HS-27A (cell line): ENCODE measurements at places on chromosomes 5 and 9.

GRCh38 chr5:139690064-139690802 is 42.1 kb downstream of the CXXC5 start:
- DNase-seq, result no peak

DNA sequence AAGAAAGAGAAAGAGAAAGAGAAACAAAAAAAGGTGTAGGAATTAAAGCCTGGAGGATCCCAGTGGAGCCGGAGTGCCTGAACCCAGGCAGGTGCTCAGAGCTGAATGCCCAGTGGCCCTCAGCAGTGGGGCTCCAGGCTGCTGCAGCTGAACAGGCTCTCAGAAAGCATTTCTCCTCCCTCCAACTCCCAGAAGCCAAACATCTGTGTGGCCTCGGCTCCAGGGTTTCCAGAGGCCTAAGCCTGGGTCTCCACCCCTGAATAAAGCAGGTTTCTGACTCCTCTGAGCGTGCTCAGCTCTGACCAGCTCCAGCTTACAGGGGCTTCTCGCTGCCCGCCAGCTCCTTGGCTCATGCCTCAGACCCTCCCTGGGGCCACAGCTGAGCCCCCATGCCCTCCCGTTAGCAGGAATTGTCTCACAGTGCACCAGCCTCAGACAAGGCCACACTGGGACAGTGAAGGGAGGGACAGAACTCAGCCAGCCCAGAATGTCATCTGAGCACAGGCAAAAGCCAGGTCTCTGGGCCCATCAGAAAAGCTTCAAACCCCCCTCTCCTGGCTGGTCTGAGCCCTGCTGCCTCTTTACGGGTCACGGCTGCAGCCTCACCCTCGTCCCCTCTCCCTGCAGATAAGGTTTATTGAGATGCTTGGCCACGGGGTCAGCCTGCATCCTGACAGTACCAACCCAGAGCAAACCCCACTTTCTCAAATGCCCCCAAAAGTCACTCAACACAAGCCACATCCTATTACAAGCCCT is 114.4 kb upstream of the PPP1R26 start:
- no peak for DNase-seq

GRCh38 chr5:58394339-58394738 is 65.5 kb downstream of the PLK2 start:
- DNase-seq, result no peak

DNA sequence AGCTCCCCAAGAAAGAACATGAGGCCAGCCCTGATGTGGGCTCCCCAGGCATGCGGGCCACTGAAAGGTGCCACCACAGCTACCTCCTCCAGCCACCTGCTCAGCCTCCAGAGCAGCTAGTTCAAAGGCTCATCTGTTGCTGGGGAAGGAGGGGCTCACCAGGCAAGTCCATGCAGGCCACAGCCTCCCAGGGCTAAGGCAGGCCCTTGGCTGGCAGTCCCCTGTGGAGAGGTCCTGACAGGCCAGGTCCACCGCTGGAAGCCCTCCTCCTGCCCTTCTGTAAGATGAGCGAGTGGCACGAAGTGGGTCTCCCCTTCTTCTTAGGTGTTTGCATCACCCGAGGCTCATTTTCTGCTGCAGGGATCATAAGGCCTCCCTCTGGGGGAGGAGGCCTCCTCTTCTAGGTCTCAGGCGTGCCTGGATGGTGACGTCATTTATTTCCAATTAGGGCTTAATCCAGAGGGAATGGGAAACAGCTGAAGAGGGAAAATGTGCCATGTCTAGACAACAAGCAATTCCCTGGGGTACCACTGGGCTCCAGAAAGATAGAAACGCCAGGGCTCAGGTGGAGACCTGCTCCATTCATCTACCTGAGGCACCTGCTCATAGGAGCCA is 91.6 kb downstream of the CFAP90 start:
- DNase-seq, result no peak

GRCh38 chr5:180802325-180803180 is at the start of gene MGAT1:
MGAT1 (minus strand) TSS chr5:180802806; CDS start chr5:180792971, 9,835 bp downstream.
- DNase-seq, result peak; percentile 29

DNA sequence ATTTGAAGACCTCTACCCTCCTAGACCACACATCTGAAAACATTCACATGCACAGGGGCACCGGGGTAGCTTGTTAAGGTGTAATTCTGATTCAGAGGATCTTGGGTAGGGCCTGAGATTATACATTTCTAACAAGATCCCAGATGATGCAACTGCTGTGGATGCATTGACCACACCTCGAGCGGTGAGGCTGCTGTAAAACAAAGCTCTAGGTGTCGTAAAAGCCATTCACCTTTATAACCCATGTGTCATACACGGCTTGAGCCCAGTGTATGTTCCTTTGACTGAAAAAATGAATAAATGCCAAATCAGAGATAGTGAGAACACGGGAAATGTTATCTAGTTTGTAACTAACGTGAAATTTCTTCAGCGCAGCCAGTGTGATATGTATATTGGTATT is 1578.2 kb upstream of the WWC1 start:
- no peak for DNase-seq

GRCh38 chr9:112241491-112241890 is 66.4 kb upstream of the SUSD1 start:
- no peak for DNase-seq

DNA sequence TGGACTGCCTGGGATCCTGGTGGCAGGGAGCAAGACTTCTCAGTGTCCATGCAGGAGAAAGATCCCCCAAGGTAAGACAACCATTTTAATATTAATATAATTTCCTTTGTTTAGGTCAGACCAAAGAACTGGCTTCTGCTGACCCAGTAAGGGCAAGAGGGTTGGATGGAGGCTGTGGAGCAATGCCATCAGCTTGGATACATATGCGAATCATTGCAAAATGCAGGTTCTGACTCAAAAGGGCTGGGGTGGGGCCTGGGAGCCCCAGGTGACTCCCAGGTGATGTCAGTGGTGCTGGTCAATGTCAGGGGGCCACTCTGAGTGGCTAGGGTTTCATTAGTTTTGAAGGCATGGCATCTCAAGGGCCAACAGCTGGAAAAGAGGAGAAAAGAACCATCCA is 88.9 kb upstream of the PANK3 start:
- DNase-seq, result no peak

GRCh38 chr9:27329291-27329690 is 32.3 kb upstream of the EQTN start:
- no peak for DNase-seq

- no peak for DNase-seq
Observed at GRCh38 chr9:86868616-86869015, 78.7 kb downstream of the GAS1 start.

GRCh38 chr5:87298692-87299362 is 31.1 kb downstream of the RASA1 start:
- DNase-seq, result no peak

DNA sequence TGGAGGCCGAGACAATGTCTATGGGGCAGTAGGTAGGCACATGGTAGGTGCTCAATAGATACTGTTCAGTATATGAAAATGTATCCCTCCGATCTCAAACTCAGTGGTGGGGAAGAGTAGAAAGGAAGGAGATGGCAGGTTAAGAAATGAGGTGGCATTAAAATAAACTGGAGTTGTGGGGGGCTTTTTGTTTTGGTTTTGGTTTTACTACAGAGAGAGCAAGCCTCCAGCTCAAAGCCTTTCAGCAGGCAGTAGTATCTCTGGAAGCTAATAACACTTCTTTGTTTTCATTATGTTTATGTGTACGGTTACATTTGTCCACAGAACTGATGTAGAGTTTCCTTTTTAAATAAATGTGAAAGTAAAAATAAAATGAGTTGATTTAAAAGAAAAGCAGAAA is 8.6 kb downstream of the MFAP3 start:
- no peak for DNase-seq

GRCh38 chr5:142686210-142686734 is 382 bp upstream of the FGF1 start:
- DNase-seq, result no peak

- DNase-seq, result no peak
Observed at GRCh38 chr9:7273575-7273974, 515.8 kb downstream of the KDM4C start.

- DNase-seq, result no peak
Observed at GRCh38 chr9:28888806-28889205, 1315.5 kb upstream of the C9orf72 start.

- DNase-seq, result peak; percentile 38
Observed at GRCh38 chr5:150263801-150264621, 25.6 kb downstream of the CAMK2A start.

DNA sequence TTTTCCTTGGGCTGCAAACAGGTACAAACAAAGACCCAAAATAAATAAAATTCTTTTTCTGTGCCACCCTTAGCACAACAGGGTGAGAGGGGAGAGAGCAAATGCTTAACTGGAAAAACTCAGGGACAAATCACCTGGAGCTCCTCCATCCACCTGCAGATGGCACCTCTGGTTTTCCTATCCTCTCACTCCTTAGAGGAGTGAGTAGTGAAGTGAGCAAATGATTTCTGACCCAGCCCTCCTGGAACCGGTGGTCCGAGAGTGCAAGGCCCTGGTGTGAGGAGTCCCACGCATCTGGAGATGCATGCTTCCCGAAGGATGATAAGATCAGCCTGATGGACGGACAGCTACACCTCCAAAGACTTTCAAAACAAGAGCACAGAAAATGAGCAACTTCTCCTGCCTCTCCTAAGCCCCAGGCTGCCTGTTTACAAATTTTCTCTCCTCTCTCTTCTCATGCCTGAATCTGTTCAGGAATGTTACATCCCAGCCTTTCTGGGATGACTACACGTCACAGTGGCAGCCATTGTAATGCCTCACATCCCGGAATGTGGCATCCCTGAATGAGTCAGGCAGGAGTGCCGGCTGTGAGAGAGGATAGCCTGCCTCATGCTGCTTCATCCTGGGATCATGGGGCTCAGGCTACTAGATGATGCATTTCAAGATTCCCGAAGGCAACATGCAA is 86.4 kb downstream of the ADRB2 start:
- peak; percentile 85 for DNase-seq

DNA sequence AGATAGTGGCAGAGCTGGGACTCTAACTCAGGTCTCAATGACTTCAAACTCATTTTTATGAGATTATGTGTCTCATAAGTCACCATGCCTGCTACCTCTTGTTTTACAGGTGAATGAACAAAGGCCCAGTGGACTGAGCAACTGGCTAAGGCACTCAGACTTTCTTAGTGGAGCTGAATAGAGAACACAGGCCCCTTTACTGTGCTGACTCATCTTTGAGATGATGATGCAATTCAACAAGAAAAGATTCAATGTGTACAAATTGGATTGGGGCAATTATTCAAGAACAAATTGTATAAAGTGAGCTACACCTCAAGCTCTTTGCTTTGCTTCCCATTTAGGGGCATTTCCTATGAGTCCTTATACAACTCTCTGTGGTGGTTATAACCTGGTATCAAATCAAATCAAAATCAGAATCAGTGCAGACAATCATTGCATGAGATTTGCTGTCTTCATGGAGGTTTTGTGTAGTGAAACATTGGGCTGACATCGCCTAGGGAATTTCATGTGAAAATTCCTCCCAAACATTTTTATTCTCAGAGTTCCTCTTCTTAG is 84.3 kb upstream of the PPP2R2B start:
- DNase-seq, result no peak

GRCh38 chr9:73810585-73811215 is 659.0 kb downstream of the ANXA1 start:
- no peak for DNase-seq

- no peak for DNase-seq
Observed at GRCh38 chr5:149036168-149036567, 26.7 kb downstream of the SH3TC2 start.

DNA sequence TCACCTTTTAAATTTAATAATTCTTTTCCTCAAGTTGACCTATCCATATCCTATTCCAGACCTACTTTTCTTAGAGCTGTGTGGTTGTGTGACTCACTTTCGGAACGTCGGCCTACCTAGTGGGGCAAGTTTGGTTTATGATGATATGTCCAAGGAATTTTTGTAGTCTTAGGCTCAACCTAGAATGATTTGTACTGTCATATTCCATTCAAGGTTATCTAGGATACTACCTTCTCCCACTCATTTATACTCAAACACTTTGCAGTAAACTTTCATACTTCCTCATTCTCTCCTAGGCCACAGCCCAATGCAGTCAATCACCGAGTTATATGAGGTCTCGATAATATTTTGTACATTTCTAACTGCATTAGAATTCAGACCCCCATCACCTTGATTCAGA is 61.9 kb downstream of the PIK3R1 start:
- DNase-seq, result no peak

GRCh38 chr5:156036640-156037039 is 290.3 kb upstream of the SGCD start:
- DNase-seq, result no peak

- DNase-seq, result no peak
Observed at GRCh38 chr9:136329211-136329627, 1.9 kb downstream of the GPSM1 start.

GRCh38 chr5:61263561-61264272 is 68.3 kb upstream of the ZSWIM6 start:
- DNase-seq, result no peak

DNA sequence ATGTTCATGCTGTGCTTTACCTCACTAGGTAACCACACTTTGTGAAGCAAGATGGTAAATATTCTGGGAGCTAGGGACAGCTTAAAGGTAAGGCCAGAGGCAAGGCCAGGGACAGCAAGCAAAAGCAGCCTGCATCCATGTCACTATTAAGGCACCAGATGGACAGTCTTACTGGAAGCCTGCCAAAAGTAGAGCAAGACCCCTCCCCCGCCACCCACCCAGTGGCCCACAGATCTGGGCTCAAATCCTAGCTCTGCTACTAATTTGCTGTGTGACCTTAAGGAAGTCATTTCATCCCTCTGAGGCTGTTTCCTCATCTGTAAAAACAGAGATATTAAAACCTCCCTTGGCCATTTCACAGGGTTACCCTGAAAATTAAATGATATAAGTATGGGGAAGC is 13.2 kb upstream of the ERMP1 start:
- DNase-seq, result no peak

GRCh38 chr5:179044765-179045164 is 15.4 kb upstream of the ZNF354C start:
- no peak for DNase-seq

- DNase-seq, result no peak
Observed at GRCh38 chr5:87413343-87413645, 564 bp upstream of the CCNH start.

DNA sequence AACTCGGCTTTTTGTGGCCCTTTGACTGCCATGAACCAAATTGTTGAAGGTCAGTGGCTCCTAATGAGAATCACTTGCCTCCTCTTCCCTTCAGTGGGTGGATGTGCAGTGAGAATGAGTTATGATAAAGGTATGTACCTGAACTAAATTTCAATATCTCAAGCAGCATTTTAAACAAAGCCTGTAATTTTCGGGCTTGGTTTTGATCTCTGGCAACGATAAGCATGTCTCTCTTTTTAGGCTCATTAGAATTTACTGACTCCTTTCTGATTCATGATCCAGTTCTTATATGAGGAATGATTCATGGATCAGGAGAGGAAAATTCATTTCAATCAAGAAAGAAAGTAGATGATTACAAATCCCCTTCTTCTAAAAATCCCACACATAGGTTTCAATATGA is 305.5 kb downstream of the ARRDC3 start:
- no peak for DNase-seq

DNA sequence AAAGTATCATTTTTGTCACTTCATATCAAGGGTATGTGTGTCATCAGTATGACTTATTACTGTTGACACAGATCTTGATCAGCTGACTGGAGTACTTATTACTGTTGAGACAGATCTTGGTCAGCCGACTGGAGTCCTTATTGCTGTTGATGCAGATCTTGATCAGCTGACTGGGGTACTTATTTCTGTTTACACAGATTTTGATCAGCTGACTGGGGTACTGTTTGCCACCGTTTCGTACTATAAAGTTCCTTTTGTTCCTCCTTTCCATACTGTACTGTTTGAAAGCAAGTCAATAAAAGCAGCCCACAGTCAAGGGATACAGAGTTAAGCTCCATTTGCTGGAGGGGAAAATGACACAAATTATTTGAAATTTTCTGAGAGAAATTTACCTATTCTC is 347.3 kb downstream of the CDH12 start:
- no peak for DNase-seq

GRCh38 chr9:133135146-133135745 is 14.2 kb upstream of the RALGDS start:
- peak; percentile 76 for DNase-seq
